ENCODE measurements at places on chromosomes 13 and 19. TPM values are rescaled to one million over a fixed set of nuclear protein-coding genes. Genes with fewer than 3 reads are reported as not detected.

DNA sequence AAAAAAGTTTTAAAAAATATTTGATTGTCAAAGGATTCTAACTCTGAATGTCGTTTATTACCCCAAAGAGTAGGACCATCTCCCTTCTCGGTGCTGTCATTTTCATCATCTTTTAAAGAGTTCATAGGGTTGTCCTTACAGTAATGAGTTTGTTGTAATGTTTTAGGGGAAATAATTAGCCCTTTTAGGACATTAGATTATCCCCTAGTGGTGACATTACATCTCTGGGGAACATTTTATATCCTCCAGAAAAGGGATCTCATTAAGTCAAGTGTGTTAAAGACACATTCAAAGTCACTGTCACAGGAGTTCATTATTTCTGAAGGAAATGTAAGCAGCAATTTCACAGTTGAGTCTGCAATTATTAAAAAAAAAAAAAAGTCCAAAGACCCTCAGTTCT lies 99.3 kb upstream of the GJB6 start:
- no peak for DNase-seq

DNA sequence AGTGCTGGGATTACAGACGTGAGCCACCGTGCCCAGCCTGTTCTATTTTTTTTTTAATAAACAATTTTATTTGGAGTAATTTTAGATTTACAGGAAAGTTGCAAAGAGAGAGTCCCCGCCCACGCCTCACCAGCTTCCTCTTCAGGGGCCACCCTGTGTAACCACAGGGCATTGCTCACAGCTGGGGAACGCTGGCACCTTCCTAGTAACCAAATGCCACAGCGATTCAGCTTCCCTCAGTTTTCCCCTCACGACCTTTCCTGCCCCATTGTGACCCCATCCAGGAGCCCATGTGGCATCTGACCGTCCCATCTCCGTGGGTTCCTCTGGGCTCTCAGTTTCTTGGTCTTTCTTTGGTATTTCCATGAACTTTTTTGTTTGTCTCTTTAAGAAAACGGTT lies 83.9 kb downstream of the GNG7 start:
- DNase-seq = no peak

The ZNF177 gene
- total RNA-seq = 4.4 TPM

The CCDC169 gene
- 1.6 TPM for total RNA-seq

DNA sequence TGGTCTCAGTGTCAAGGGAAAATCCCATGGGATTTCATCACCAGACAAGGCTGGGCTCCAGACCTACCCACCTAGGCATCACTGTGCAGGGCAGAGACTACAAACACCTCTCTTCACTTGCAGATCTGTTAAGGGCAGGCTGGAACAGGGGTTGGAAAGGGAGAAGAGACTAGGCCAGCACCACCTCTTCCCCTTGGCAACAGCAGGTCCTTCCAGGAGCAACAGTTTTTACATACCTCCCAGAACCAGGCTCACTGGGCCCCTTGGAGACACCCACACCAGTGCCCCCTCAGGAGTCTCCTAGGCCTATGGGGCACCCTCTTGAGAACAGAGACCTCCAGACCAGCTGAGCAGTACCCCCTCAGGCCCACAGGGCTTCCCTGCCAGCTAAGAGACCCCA lies 2.5 kb upstream of the UBE2M start:
- DNase-seq = no peak

GRCh38 chr19:41225238-41226052 lies 6.4 kb downstream of the AXL start:
- DNase-seq = peak; percentile 76

DNA sequence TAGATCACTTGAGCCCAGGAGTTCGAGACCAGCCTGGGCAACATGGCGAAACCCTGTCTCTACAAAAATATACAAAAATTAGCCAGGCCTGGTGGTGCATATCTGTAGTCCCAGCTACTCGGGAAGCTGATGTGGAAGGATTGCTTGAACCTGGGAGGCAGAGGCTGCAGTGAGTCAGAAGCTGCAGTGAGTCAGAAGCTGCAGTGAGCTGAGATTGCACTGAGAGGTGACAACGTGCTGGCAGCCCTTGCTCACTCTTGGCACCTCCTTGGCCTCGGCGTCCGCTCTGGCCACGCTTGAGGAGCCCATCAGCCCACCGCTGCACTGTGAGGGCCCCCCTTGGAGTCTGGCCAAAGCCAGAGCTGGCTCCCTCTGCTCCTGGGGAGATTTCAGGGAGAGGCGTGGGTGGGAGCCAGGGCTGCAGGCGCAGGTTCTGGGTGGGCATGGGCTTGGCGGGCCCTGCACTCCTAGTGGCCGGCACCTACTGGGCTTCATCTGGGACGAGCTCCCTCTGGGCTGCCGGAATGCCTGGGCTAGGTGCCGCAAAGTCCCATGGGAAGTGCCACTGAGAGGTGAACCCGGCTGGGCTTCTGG lies 39.5 kb upstream of the RPL21 start:
- no peak for DNase-seq

- DNase-seq = no peak
Observed at GRCh38 chr13:42684226-42684625, 97.2 kb upstream of the FAM216B start.

GRCh38 chr19:7007859-7008258 lies 13.4 kb downstream of the MBD3L2B start:
- no peak for DNase-seq

DNA sequence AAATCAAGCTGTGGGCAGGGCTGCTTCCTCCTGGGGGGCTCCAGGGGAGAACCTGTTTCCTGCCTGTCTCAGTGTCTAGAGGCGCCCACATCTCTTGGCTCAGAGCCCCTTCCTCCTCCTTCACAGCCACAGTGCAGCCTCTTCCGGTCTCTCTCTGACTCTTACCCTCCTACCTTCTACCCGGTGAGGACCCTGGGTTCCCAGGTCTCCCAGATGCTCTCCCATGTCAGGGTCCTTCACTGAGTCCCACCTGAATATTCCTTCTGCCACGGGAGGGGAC lies 153.1 kb downstream of the KDM4B start:
- no peak for DNase-seq

DNA sequence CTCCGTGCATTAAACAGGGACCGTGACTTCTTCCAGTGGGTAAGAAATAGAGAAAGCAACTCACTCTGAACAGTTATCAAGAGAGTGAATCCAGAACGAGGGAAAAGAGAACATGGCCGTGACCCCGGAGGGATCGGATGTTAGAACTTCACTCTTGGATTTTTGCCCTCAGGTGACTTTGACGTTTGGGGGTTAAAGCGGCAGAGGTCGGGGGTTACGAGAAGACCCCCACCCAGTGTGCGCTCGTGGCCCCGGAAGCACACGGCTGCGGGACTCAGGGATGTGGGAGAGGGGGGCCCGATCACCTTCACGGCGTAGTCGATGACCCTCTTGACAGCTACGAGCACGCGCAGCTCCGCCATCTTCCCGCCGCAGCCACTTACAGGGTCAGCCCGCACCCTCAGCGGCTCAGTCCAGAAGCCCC lies at the start of gene ETFB:
Gene ETFB (minus strand): TSS at position 424 of the 424 bp plus-strand sequence. CDS start 62 bp downstream, at position 362.
- DNase-seq = no peak

GRCh38 chr19:48510421-48511268 lies 990 bp downstream of the LMTK3 start:
- DNase-seq = no peak

The SLC6A16 gene
- 0.20 TPM for total RNA-seq

DNA sequence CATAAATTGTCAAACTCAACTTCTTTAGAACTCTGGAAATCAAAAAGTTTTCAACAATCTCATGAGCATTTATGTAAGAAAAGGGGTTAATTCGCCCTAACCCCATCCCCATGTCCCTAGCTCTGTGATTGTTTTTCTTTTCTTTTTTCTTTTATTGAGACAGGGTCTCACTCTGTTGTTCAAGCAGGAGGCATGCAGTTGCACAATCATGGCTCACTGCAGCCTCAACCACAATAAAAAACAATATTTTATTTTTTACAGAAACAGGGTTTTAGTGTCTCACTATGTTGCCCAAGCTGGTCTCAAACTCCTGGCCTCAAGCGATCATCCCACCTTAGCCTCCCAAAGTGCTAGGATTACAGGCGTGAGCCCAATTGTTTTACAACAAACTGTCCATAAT lies 16.7 kb downstream of the VWA8 start:
- DNase-seq = no peak

The C1QTNF9 gene
- total RNA-seq = 2.1 TPM

GRCh38 chr13:37070145-37070695 lies 10.7 kb upstream of the SUPT20H start:
- no peak for DNase-seq

The RNASEH2B gene
- total RNA-seq = 54.8 TPM

DNA sequence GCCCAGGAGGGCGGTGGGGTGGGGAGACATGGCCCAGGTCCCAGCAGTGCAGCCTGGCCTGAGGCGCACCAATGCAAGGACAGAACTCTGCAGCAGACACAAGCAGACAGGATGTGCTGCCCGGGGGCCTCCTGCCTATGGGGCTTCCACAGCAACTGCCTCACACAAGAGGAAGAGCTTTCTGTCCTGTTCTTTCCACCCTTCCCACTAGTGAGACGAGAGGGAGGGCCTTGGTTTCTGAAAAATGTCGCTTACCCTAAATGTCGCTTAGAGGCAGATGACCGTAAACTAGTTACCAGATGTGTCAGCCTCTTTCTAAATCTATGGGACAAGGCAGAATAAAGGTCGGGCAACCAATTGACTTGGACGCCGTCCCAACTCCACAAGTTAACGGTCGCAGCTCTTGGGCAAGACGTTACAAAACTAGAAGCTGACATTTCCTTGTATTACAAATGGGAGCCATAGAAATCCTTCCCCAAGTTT lies at the start of gene LAIR1:
Gene LAIR1 (minus strand): TSS at position 157 of the 483 bp plus-strand sequence. CDS start 127 bp downstream, at position 30.
- no peak for DNase-seq

- DNase-seq = no peak
Observed at GRCh38 chr13:114148521-114148855, 16.1 kb upstream of the RASA3 start.

The SIGLEC8 gene
- total RNA-seq = 0.59 TPM

DNA sequence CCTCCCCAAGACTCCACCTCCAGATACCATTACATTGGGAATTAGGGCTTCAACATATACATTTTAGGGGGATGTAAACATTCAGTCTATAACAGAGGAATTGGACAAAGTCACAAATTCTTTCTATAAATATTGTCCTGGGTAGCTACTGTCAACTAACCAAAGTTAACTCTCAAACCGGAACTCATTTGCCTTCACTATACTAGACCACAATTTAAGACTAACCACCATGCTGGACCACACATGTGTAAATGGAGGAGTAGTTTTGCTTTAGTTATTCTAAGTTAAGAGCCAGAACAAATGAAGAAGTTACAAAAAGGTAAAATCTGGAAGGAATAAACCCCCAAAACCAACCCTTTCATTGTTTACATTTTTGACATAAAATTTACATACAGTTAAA lies 222.8 kb downstream of the NDFIP2 start:
- no peak for DNase-seq

The MTUS2 gene
- 1.2 TPM for total RNA-seq

The IZUMO2 gene
- total RNA-seq = not detected

- DNase-seq = no peak
Observed at GRCh38 chr13:66430728-66431127, 799.4 kb downstream of the PCDH9 start.

DNA sequence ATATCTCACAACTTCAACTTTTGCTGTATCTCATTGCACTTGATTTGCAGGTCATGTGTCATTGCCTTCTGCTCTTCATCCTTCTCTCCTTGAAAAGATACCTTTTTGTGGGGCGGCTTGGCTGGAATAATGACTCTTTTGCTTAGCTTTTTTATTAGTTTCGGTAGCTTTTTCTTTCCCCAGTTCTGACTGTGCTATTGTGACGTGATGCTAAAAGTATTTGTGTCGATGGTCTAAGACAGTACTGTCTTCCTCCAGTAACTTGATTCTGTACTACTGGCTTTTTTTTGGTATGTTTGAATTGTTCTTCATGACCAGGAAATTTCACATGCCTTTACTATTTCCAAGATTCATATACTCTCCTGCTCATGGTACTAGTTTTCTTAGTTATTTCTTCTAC lies 63.1 kb downstream of the SLITRK1 start:
- DNase-seq = no peak
